Activated CD4-positive, alpha-beta T cell treated with anti-CD3 and anti-CD28 coated beads, Interleukin-2, amount 50 U/mL, for 1 hour (primary cell): ENCODE measurements at places on chromosomes 7 and 10.

DNA sequence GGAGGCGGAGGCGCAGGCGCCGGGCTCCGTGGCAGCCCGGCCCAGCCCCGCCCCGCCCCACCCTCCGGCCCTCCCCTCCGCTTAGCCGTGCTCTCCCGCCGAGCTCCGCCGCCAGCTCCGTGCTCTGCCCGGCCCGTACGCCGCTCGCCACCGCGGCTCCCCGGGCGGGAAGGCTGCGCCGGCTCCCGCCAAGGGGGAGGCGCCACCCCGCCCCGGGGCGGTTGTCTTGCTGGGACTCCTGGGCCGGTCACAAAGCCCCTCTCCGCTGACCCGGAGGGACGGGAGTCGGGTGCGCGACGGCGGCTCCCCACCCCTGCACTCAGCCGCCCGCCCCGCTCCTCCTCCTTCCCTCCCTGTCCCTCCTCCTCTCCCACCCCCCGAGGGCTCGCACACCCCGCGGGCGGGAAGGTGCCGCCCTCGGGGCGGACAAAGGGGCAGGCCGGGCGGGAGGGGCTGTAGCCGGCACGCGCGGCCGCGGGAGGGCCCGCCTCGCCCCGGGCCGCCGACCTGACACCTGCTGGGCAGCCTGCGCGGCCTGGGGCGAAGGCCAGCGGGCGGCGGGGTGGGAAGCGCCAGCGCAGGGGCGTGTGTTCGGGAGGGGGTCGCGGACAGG is 11.5 kb upstream of the SP8 start:
- no peak for DNase-seq

- no peak for DNase-seq
Observed at GRCh38 chr7:39838326-39838725, 111.7 kb upstream of the CDK13 start.

GRCh38 chr10:118692872-118693271 is 61.9 kb downstream of the CACUL1 start:
- no peak for DNase-seq

- DNase-seq: no peak
Observed at GRCh38 chr7:22470981-22471380, 29.0 kb downstream of the STEAP1B start.

GRCh38 chr10:60353519-60354258 is 36.0 kb downstream of the ANK3 start:
- DNase-seq: no peak

DNA sequence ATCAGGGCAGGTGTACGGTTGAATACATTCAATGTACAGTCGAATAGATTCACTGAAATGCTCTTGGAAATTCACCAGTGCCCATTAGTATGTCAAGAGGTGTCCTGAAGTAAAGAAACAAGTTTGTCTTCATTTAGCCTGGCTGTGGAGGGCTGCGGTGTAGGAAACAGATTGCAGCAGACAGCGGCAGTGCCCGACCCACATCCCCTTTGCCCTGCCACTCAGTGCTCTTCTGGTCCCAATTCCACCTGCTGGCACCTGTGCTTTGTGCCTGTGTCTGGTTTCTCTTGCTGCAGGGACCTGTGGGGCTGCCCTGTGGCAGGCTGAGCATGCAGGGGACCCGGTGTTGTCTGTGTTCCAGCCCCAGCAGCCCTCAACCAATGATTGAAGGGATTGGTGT is 183.7 kb downstream of the RPS24 start:
- DNase-seq: no peak

DNA sequence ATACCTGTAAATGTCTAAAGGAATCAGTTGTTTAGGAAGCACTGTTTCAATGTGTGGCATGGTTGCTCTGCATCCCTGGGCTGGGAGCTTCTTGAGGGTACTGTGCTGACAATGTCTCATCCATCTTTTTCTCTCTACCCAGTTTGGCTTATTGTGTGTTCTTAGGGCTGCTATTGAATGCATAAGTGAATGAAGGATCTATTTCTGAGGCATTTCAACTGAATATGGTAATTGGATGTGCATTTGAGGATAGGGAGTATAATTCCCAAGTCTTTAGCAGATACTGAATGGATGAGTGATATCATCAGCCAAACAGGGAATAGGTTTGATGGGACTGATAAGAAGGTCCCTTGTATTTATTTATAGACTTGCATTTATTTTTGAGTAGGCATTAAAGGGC is 64.1 kb downstream of the ANLN start:
- no peak for DNase-seq

DNA sequence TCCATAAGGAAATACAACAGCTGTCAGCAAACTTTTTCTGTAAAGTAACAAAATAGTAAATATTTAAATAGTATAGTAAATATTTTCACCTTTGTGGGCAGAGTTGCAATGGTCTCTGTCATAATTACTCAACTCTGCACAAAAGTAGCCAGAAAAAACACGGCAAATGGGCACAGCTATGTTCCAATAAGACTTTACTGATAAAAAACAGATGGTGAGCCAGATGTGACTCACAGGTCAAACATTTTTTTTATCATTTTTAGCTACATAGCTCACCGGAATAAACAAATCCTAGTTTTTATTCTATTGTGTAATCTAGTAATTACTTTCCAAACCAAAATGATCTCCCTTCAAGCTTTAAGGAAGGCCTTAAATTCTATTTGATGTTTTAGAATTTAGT is 55.3 kb downstream of the NCAPG2 start:
- no peak for DNase-seq

DNA sequence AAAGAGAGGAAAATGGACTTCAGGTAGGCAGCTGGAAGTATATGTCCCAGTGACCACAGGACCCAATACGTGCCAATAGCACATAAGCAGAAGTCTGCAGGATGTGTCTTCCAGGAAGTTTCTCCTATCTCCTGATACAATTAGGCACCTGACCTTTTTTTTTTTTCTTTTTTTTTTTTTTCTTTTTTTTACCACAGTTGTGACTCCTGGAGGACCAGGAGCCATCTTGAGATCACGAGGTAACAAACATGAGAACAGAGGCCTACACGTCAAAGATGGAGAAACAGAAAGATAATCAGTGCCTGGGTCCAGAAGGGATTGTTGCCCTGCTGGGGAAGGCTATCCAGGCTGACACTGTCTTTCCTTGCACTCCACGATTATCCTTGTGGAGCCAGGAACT is 312.4 kb upstream of the NEBL start:
- no peak for DNase-seq

DNA sequence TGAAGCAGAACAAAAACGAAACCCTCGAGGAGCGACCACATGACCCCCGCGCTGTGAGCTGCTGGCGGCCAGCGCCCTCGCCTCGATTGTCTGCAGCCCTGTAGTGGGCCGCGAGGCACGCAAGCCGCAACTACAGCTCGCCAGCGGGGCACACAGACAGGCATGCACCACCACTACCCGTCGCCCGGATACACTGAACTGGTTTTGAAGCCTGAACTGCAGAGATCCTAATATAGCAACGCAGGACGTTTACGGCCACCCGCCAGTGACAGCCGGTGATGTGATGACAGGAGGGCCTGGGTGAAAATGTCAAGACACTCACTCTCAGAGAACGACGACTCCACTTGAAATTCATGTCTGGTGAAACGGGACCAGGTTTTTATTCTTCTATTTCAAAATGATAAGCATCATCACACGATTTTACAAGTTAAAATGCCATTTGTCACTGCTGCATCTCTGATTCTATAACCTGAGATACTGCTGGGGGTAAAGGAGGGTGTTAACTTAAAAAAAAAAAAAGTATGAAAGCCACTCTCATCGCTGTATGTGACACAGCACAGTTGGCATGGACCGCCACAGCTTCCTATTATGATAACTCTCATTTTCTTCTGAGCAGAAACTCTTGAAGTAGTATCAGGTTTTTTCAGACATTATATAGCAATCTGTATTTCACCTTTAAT is 120.3 kb upstream of the DIP2C start:
- no peak for DNase-seq

DNA sequence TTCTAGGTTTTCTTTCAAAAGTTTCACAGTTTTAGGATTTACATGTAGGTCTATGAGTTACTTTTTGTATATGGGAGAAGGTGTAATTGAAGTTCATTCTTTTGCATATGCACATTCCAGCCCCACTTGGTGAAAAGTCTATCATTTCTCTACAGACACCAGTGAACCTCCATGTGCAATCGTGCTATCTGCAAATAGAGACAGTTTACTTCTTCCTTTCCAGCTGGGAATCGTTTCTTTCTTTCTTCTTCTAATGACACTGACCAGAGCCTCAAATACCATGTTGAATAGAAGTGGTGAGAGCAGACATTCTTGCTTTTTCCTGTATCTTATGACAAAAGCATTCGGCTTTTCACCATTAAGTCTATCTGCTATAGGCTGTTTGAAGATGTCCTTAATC is 122.7 kb downstream of the ARHGAP22 start:
- no peak for DNase-seq

- DNase-seq: no peak
Observed at GRCh38 chr7:121202125-121202524, 126.7 kb upstream of the WNT16 start.

- no peak for DNase-seq
Observed at GRCh38 chr7:99499371-99499720, 735 bp downstream of the ZNF394 start.

- DNase-seq: no peak
Observed at GRCh38 chr10:35640474-35640873, 1.6 kb downstream of the FZD8 start.
